ENCODE measurements at places on chromosomes 2 and 18.

GRCh38 chr2:19722531-19722971 lies 179.2 kb downstream of the TTC32 start:
- DNase-seq: no peak

DNA sequence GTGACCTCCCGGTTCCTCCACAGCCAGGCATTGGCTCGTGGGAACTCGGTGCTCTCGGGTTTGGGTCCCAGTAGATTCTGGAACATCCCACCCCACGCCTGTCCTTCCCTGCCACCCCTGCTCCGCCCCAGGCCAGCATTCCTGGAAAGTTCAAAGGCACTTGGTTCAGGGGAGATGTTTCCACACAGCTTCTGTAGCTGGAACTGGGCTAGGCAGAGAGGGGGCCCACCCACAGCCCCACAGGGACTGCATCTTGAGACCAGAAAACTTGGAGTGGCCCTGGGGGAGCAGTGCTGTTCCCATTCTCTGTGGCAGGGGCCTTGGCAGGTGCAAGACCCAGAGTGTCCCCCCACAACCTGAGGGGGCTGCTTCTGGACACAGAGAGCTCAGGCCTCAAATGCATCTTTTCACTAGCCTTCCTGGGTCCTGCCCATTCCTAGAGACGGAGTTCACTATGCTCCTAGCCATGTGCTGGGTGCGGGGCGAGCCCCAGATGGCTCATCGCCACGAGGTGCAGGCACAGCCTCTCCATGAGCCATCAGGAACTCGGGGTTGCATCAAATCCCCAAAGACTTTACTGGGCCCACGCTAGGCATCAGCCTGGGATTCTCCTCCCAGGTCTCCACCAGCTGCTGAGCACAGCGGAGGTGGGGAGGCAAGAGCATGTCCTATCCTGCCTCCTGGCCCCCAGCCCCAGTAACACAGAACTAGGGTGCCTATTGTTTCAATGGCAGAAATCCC lies 68.7 kb downstream of the ZFP36L2 start:
- DNase-seq: no peak

DNA sequence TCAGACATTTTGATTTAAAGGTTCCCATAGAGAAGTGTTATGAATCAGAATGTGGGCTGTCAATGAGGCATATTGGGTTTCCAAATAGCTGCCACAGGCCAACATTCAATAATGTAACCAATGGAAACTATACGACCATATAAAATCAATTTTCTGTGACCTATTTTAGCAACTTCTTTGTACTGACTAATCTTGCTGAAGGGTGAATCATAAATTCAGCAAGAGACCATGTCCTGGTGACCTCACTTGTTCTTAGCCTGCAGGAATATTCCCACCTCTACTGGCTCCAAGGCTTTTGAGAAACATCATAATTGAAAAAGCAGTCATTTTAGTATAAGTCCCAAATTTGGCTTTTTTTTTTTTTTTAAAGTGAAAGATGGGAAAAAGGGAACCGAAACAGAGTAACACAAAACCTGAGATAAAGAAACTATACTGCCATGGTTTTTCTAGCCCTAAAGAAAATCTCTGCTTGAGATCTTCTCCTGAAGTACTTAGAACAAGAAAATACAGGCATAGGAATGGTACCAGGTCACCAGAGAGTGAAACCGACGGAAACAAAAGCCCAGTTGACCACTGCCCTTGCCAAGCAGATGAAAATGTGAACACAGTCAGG lies 32.1 kb downstream of the PLEKHM3 start:
- DNase-seq: no peak

- DNase-seq: no peak
Observed at GRCh38 chr2:235217846-235218245, 266.0 kb downstream of the SH3BP4 start.

DNA sequence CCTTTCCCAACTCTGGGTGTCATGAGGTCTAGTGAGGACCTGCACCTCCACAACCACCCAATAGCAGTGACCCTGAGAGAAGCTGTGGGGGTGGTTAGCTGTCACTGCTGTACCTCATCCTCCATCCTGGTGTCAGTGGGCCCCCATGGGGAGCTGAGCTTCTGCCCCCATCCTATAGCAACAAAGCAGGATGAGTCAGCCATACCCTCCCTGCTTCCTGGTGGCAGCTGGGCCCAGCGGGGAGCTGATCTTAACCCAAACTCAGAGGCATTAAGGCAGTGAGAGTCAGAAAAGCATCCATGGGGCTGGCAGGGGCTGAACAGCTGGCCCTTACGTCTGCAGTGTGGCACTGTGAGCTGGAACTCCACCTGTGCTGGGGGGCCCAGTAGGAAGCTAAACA lies 247.8 kb upstream of the HDAC4 start:
- DNase-seq: no peak

- DNase-seq: no peak
Observed at GRCh38 chr2:128424406-128425171, 105.9 kb upstream of the HS6ST1 start.

- DNase-seq: no peak
Observed at GRCh38 chr2:222523783-222524544, 99.6 kb downstream of the SGPP2 start.

DNA sequence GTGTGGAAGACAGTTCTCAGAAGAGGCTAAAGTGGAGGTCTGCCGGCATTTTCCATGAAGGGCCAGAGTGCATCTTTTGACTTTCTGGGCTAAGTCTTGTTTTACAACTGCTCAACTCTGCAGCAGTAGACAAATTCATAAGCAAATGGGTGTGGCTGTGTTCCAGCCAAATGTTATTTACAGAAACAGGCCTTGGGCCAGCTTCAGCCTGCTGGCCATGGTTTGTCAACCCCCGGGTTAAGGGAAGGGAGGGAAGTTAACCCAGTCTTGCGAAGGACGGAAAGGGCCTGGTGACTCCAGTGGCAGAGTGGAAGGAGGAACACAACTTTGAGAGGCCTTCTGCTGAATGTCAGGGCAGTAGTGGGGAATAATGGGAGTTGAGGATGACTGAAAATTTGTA lies 34.3 kb upstream of the NCKAP5 start:
- DNase-seq: no peak

GRCh38 chr2:109722026-109722425 lies 72.1 kb upstream of the RGPD5 start:
- no peak for DNase-seq

DNA sequence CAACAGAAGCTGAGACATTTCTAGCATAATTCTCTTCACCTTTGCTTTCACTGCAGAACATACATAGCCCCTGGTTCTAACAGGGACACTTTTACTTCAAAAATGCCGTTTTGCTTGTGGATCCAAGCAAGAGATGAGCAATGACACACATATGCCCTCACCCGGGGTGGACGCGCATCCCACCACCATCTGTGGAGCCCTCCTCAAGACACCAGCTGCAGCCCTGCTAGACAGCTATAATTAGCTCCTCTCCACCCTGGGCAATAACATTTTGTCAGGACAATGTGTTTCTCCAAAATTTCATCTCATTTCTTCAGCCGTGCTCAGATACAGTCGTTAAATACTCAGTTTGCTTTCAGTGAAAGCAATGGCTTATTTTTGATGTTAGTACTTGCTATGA lies 368.7 kb upstream of the RAB6C start:
- DNase-seq: no peak

- DNase-seq: no peak
Observed at GRCh38 chr2:198499539-198499938, 695.1 kb downstream of the PLCL1 start.

- DNase-seq: no peak
Observed at GRCh38 chr18:22800551-22800951, 132.6 kb upstream of the RBBP8 start.

- no peak for DNase-seq
Observed at GRCh38 chr2:68059784-68060525, 2.8 kb downstream of the C1D start.

- no peak for DNase-seq
Observed at GRCh38 chr2:189492451-189492850, 51.2 kb downstream of the WDR75 start.

- no peak for DNase-seq
Observed at GRCh38 chr2:155830351-155830750, 502.2 kb downstream of the NR4A2 start.

DNA sequence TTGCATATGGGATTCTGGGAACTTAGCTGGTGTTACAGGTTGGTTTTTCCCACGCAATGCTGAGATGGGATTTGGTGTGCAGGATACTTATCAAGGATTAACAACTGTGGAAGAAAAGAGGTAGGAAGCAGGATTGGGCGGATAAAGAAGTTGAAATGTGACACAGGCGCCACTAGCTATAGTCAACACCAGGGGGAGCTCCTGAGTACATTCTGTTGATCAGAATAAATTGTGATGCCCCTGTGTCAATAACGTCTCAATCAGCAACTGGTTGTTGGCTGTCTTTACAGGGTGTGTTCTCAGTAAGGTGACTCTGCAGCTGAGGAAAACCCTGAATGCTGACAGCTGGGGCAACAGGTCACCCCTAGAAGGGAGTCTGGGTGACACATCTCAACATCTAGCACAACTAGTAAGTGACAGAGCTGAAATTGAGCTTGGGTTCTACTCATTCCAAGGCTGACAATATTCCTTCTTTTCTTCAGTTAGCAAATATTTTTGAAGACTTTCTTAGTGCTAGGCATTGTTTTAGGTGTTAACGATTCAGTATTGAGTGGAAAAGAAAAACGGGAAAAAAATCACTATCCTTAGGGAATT lies 143.0 kb downstream of the ARL6IP6 start:
- DNase-seq: no peak

DNA sequence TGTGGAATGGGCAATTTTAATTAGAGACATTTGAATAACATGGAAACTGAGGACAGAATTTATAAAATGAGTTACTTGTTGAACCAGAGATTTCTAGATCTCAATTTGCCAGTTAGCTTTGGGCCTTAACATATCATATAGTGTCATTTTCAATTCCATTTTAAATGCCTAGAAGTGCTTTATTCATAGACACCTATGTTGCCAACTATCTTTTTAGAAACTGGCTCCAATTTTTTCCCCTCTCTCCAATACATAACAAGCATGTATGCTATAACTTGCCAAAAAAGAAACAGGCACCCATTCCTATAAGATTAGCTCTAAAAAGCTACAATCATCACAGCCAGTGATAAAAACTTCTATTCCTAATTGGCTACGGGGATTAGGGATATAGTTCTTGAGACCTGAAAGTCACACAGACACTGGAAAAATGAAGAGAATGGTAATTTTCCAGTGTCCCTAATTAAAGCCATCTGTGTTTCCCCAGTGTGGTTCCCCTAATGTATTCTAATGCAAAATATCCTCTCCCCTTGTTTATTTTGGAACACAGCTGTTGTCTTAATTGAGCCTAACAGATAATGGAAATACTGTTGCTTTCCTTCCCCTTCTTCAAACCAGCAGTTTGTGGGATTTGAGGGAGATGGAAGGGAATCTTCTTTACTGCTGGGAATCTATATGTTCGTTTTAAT lies 205.5 kb upstream of the FSHR start:
- DNase-seq: no peak

DNA sequence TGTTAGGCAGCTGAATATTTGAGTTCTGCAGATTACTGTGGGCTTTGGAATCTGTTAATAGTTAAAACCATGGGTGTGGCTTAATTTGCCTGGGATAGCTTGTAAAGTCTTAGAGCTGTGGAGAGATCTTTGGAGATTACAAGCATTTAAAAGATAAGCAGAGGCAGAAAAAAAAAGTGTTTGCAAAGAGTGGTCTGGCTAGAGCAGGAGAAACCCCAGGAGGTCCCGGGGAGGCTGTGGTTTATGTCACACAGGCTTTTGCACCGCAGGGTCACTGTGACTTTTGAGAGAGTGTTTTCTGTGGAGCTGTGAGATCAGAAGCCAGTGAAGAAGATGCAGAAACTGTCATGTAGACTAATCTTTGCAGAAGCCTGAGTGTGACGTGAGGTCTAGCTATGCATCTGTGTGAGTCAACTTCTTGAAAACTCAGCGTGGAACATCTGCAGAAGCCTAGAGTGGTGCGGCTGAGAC lies 49.0 kb downstream of the SETBP1 start:
- DNase-seq: no peak

GRCh38 chr2:64679673-64680425 lies 26.1 kb upstream of the SERTAD2 start:
- DNase-seq: no peak

- no peak for DNase-seq
Observed at GRCh38 chr18:53004798-53005197, 664.8 kb downstream of the DCC start.

- DNase-seq: no peak
Observed at GRCh38 chr2:138209009-138209408, 244.7 kb downstream of the HNMT start.

- DNase-seq: peak; percentile 48
Observed at GRCh38 chr2:105934467-105934866, 189.8 kb downstream of the NCK2 start.

DNA sequence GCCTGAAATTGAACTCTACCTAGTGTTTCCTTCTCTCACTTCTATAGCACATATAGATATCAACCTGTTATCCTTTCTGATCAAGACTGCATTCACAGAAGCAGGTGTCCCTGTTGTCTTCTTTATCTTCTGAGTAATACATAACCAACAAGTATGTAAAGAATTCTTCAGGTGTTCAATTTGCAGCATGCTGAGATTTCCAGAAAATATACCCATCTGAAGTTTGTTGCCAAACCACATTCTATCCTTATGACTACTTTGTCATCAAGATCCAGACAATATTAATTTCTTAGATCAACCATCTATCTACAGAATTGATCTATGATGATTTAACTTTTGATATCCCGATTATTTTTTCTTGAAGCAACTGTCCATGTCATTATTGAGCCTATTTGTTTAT lies 69.5 kb downstream of the TGFA start:
- DNase-seq: no peak

DNA sequence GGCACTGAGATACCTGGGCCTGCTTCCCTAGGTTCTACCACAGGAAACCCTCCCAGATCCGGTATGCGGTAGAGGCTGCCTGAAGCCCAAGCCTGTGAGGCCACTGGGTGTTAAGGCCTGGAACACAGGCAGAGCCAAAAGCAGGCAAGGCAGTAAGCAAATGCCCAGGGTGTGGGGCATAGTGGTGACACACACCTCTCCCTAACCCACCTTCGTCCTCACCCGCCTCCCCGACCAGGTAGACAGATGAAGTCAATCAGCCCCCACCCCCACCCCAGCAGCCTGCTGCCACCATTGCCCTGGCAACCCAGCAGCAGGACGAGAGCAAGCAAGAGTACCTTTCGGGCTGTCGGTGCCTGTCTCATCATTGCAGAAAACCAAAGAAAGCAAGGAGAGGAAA lies 6.1 kb downstream of the DCTN1 start:
- no peak for DNase-seq

- no peak for DNase-seq
Observed at GRCh38 chr2:17441055-17441771, 77.0 kb downstream of the RAD51AP2 start.

All from activated T-cell treated with anti-CD3 and anti-CD28 coated beads, Interleukin-2, amount 50 U/mL, for 1 hour (primary cell).